ENCODE measurements at places on chromosomes 5 and 9. TPM values are rescaled to one million over a fixed set of nuclear protein-coding genes. Genes with fewer than 3 reads are reported as not detected.

Gene BHMT2
- not detected for total RNA-seq

Gene HRH2
- 3.4 TPM for total RNA-seq

DNA sequence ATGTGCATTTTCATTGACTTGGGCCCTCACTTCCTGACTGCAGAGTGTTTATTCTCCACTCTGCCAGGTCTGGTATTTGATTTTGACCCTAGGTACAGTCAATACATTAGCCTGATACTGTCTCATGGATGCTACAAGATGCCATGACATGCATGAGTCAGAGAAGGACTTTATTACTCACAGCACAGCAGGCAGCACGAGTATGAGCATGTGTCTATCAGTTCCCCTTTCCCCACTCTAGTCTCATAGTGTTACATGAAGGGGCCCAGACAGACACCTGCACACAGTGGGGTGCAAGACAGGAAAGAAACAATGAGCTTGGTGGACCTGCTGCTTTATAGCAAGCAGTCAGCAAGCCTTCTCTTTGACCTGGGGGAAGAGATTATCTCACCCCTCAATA is 19.6 kb downstream of the ITGA2 start:
- no peak overlapping the region for H3K4me3 ChIP-seq
- H3K36me3 ChIP-seq = no peaks in the 10 kb centered on the region
- no peaks in the 10 kb centered on the region for H3K27me3 ChIP-seq
- DNase-seq = no peak
- no peak overlapping the region for H3K27ac ChIP-seq

GRCh38 chr9:36074870-36075532 is 38.3 kb downstream of the RECK start:
- no peak overlapping the region for H3K27ac ChIP-seq
- no peaks in the 10 kb centered on the region for H3K36me3 ChIP-seq
- H3K27me3 ChIP-seq = no peaks in the 10 kb centered on the region

GRCh38 chr5:9239071-9239470 is 306.8 kb downstream of the SEMA5A start:
- no peak overlapping the region for H3K27ac ChIP-seq
- H3K4me1 ChIP-seq = no peaks in the 10 kb centered on the region
- no peaks in the 10 kb centered on the region for H3K27me3 ChIP-seq
- no peaks in the 10 kb centered on the region for H3K36me3 ChIP-seq
- no peak overlapping the region for H3K4me3 ChIP-seq
- DNase-seq = no peak

GRCh38 chr9:134964271-134965055 is 46.8 kb upstream of the FCN1 start:
- no peak overlapping the region for H3K27ac ChIP-seq
- no peaks in the 10 kb centered on the region for H3K4me1 ChIP-seq
- H3K27me3 ChIP-seq = no peaks in the 10 kb centered on the region
- no peaks in the 10 kb centered on the region for H3K36me3 ChIP-seq

Gene TMED9
- total RNA-seq = 42.7 TPM

- H3K4me3 ChIP-seq = no peak overlapping the region
- DNase-seq = no peak
- H3K36me3 ChIP-seq = peaks cover 4% of the 10 kb centered on the region
- H3K27me3 ChIP-seq = no peaks in the 10 kb centered on the region
- no peaks in the 10 kb centered on the region for H3K4me1 ChIP-seq
- H3K27ac ChIP-seq = no peak overlapping the region
Measured at GRCh38 chr5:72271702-72272101, 48.3 kb downstream of the MRPS27 start.

DNA sequence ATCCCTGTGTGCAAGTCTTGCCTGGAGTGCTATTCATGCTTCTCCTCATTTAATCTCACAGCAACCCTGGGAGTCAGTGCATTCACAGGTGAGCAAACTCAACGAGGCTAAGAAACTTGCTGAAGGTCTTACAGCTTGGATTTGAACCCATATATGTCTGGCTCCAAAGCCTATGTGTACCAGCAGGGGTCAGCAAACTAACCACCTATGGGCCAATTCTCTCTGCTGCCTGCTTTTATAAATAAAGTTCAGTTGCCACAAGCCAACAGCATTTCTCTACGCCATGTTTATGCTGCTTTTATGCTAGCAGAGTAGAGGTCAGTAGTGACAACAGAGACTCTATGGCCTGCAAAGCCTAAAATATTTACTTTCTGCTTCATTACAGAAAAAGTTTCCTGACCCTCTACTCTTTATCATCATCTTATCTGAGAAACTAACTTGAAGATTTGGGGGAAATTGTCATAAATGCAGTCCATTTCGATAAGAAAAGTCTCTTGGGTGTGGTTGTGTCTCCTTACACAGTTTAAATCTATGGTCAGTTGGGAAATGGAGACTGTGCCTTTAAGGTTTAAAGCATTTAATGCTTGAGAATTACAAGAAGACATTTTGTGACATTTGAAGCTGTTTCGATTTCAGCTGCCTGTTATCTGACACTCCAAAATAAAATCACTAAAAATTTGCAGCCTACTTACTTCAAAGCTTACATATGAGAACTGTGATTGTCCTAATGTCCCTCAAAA is 137.7 kb downstream of the PRELID2 start:
- H3K27me3 ChIP-seq = no peaks in the 10 kb centered on the region
- H3K27ac ChIP-seq = no peak overlapping the region
- no peaks in the 10 kb centered on the region for H3K4me1 ChIP-seq
- H3K36me3 ChIP-seq = no peaks in the 10 kb centered on the region
- no peak overlapping the region for H3K4me3 ChIP-seq

Gene COL5A1
- total RNA-seq = 0.41 TPM

Gene NPR3
- total RNA-seq = not detected

DNA sequence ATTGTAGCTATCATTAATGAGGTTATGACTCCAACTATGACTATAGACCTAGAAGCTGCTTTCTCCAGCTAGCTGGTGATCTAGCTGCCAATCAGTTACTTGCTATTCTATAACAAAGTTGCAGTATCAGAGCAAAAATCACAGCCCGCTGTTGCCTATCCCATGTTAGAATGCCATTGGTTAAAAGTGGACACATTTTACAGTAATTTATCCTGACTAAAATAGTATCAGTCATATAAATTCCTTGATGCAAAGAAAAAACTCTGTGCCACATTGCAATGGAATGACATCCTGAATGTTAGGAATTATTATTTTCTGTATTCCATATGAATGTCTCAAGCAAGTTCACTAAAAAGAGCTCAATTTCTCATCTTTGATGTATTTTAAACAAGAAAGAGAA is 626.5 kb downstream of the PDE4D start:
- no peaks in the 10 kb centered on the region for H3K4me1 ChIP-seq
- H3K27me3 ChIP-seq = no peaks in the 10 kb centered on the region
- no peak overlapping the region for H3K27ac ChIP-seq
- no peak overlapping the region for H3K4me3 ChIP-seq

Gene GPRIN1
- total RNA-seq = 0.36 TPM

Gene CTSV
- total RNA-seq = not detected

Gene RLN2
- total RNA-seq = 0.47 TPM

GRCh38 chr5:64794053-64794770 is 25.5 kb downstream of the CWC27 start:
- peaks cover 22% of the 10 kb centered on the region for H3K36me3 ChIP-seq
- H3K4me1 ChIP-seq = no peaks in the 10 kb centered on the region
- H3K27ac ChIP-seq = no peak overlapping the region
- H3K27me3 ChIP-seq = no peaks in the 10 kb centered on the region

Gene TNC
- total RNA-seq = 0.05 TPM

DNA sequence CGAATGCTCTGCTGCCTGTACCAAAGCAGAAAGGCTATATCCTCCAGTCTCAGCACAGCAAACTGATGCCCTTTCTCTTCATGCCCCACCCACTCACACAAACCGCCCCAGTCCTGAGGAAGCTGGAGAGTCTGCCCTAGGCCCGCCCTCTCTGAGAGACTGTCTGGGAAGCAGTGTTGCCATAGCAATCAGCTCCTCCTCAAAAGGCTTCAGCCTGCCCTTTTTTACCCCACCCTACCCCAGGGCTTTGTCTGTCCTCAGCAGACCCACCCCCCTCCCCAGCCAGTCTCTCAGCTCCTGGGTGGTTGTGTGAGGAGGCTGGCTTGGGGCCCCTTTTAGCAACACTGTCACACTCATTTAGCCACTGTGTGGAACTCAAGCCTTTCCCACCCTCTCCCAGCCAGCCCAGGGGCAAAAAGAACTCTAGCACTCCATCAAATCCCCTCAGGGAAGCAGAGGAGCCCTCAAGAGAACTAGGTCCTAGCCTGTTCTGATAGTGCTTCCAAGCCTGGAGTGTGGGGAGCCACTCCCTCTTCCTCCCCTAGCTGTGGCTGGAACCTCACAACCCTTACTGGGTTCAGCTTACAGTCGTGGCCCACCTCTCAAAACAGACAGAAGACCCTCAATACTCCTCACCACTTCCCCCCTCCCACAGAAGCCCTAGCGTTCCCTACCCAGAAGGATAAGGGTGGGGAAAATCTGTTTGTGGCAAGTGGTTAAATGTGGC is 1.4 kb downstream of the ATOSB start:
- peaks cover 64% of the 10 kb centered on the region for H3K4me1 ChIP-seq
- no peaks in the 10 kb centered on the region for H3K36me3 ChIP-seq
- DNase-seq = peak; percentile 67
- H3K4me3 ChIP-seq = peak overlapping the region; percentile 66
- peak overlapping the region; percentile 83 for H3K27ac ChIP-seq

GRCh38 chr5:173916233-173916632 is 28.1 kb downstream of the CPEB4 start:
- peaks cover 7% of the 10 kb centered on the region for H3K4me1 ChIP-seq
- no peak for DNase-seq
- no peaks in the 10 kb centered on the region for H3K27me3 ChIP-seq
- no peak overlapping the region for H3K27ac ChIP-seq

- no peak overlapping the region for H3K4me3 ChIP-seq
- no peaks in the 10 kb centered on the region for H3K36me3 ChIP-seq
- no peaks in the 10 kb centered on the region for H3K27me3 ChIP-seq
- DNase-seq = no peak
Measured at GRCh38 chr5:42235837-42236236, 187.4 kb upstream of the GHR start.

Gene ANKRD31
- 0.56 TPM for total RNA-seq

DNA sequence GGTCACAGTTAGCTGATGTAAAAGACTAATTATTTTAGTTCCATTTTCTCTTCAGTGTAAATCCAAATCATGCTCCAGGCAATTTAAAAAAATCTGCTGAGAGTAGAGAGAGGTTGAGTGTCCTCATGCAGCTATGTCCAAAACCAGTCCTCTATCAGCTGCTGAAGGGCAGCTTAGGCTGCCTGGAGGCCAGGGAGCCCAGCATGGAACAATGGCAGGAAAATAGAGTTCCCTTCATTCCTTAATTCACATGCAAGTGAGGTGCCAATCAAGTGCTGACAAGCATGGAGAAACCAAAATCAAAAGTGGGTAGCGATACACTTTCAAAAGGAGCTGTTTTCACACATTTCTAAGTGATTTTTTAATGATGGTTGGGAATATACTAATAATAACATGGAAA is 78.3 kb upstream of the POU5F2 start:
- H3K4me1 ChIP-seq = no peaks in the 10 kb centered on the region
- no peaks in the 10 kb centered on the region for H3K27me3 ChIP-seq
- no peak for DNase-seq
- no peak overlapping the region for H3K4me3 ChIP-seq
- no peaks in the 10 kb centered on the region for H3K36me3 ChIP-seq

GRCh38 chr9:4594994-4595393 is 67.1 kb upstream of the PLPP6 start:
- no peak for DNase-seq
- no peak overlapping the region for H3K27ac ChIP-seq
- H3K4me1 ChIP-seq = peaks cover 36% of the 10 kb centered on the region

DNA sequence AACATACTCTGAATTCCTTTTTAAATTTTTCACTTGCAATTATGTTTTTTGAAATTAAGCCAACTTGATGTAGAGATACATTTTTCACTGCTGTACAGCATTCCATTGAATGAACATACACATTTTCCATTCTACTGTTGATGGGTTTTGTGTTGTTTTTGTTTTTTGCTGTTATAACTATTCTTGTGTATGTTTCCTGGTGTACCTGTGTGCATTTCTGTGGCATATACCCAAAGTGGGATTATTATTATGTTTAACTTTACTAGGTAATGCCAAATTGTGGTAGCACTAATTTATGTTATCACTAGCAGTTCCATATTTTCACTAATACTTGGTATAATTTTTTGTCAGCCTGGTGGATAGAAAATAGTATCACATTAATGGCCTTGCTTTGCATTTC is 2.7 kb downstream of the RFESD start:
- H3K27me3 ChIP-seq = no peaks in the 10 kb centered on the region
- H3K4me3 ChIP-seq = no peak overlapping the region
- no peak overlapping the region for H3K27ac ChIP-seq
- peaks cover 12% of the 10 kb centered on the region for H3K4me1 ChIP-seq
- peaks cover 7% of the 10 kb centered on the region for H3K36me3 ChIP-seq
- DNase-seq = no peak

DNA sequence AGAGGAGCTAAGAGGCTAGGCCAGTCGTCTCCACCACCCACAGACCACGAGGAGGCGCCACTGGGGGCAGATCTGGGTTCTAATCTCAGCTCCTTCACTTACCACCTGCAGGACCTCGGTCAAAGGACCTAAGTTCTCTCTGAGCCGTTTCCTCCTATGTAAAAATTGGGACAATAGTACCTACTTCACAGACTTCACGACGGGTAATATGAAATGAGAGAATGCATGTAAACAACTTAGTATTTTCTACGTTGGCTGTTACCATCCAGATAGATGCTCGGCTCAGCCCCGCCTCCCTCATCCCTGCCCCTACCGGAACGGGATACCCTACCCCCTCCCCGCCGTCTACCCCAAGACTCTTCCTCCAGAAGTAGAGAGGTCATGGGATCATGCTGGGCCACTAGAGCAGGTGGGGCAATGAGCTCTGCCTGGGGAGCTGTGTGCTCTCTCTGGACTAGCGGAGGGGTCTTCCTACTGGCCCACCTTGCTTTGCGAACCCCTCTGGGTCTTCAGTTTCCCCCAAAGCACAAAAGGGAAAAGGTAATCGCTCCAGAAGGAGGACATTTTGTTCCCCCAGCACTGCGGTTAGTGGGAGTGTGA is 541 bp downstream of the GNPDA1 start:
- no peaks in the 10 kb centered on the region for H3K36me3 ChIP-seq
- H3K27ac ChIP-seq = peak overlapping the region; percentile 60
- peak; percentile 41 for DNase-seq
- H3K4me1 ChIP-seq = peaks cover 67% of the 10 kb centered on the region
- H3K4me3 ChIP-seq = peak overlapping the region; percentile 86

DNA sequence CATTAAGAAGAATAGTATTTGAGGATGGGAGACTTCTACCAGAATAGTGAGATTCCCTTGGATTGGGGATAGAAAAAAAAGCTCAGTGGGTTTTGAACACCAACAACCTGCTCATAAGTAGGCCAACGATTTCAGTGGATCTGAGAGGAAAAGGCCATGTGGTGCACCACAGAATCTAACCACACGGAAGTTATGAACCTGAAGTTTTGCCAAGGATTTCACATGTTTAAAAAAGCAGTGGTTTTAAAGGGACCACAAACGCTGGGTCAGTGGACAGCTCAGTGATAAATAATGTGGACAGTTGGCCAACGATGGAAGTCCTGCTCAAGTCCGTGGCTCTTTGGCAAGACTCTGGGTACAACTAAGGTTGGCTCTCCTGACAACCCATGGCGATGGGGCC is 107.2 kb upstream of the TXNDC8 start:
- no peaks in the 10 kb centered on the region for H3K4me1 ChIP-seq
- DNase-seq = no peak
- no peak overlapping the region for H3K4me3 ChIP-seq
- no peaks in the 10 kb centered on the region for H3K27me3 ChIP-seq

Data from CD4-positive, alpha-beta T cell (primary cell).